ENCODE measurements at places on chromosomes 2 and 18.

DNA sequence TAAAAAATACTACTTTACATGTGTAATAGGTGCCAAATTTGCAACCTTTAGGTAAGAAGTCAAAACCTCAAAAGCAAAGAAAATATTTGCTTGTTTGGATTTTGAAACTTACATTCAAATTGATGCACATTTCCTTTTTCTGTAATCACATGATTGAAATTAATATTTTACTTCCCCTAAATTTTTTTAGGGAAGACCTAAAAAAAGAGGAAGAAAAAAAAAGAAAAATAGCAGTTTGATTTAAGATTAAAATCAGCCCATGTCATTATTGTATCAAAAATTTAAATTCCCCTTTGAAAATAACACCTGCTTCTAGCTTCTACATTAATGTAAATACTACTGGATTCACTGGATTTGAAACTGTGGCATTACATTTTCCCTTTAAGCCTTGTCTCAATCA is 68.2 kb upstream of the STON1 start:
- DNase-seq = no peak

DNA sequence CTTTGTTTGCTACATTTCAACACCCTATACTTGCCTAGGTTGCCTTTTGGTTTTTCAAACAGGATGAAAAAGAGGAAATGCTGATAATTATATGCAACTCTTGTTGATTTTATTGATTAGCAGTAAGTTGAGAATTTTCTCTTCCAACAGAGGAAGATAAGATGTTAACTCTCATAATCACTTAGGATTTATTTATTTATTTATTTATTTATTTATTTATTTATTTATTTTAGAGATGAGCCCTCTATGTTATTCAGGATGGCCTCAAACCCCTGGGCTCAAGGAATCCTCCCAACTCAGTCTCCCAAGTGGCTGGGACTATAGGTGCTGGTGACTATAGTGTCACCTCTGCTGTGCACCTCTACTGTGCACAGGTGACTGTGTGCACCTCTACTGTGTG is 111.4 kb upstream of the GLS start:
- DNase-seq = no peak

DNA sequence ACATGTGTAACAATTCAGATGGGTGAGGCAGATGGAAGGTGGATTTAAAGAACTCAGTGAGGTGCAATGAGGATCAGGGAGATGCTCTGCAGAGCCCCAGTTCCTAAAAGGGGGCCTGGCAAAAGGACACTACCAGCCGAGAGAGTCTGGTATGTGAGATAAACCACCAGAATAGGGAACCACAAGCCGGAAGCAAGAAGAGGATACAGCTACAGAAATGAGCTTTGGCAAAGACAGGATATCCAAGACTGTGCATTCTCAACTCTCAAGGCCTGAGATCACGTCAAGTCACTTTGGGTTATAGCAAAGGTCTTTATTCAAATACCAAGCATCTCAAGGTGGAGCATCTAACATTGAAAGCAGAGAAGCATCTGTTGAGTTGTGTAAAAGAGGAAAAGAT is 293.5 kb downstream of the ARHGAP15 start:
- DNase-seq = no peak

- DNase-seq = no peak
Measured at GRCh38 chr2:191946471-191947182, 99.7 kb upstream of the CAVIN2 start.

GRCh38 chr2:226683944-226684562 is 115.6 kb downstream of the IRS1 start:
- no peak for DNase-seq

- DNase-seq = peak; percentile 57
Measured at GRCh38 chr18:75210274-75211001, at the start of gene TSHZ1. TSHZ1 (plus strand) TSS chr18:75210797; CDS start chr18:75211877, 1,080 bp downstream.
